ENCODE measurements at places on chromosomes 12 and 14.
A peak's percentile ranks its signal among the peaks of the same experiment; 100 is the strongest.

DNA sequence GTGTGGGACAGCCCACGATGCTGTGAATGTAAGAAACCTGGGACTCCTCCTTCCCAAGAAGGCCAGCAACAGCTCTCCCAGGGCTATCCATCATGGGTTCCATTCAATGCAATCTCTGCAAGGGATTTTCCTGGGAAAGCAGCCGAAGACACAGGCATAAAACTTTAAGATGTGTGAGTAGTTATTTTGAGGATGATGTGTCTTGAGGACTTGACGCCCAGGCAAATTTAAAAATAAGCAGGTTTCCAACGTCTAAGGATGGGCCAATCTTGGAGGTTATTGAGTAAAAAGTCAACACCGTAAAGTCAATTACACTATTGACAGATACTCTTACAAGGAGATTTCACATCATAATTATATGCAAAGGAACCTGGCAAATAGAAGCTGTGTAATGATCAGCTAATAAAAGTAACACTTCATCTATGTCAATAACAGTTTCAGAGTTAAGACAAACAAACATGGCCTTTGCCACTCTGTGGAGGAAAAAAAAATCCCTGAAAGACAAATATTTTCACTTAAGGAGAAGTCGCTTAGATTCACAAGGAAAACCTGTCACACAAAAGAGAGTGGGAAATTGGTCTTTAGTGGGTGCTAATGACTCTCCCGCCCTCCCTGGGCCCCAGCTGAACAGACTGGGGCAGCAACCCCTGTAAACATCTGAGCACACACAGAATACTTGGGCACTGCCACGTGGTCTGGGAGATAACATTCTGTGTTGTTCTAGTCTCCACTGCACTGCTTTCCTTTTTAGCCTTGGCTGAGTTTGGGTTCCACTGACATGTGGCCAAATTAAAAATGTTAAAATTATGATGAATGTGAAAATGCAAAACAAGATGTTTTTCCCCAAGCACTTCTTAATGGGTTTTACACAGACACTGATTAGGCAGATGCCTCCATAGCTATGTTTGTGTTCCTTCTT, 240.9 kb downstream of the FOXN3 start:
- DNase-seq = no peak

DNA sequence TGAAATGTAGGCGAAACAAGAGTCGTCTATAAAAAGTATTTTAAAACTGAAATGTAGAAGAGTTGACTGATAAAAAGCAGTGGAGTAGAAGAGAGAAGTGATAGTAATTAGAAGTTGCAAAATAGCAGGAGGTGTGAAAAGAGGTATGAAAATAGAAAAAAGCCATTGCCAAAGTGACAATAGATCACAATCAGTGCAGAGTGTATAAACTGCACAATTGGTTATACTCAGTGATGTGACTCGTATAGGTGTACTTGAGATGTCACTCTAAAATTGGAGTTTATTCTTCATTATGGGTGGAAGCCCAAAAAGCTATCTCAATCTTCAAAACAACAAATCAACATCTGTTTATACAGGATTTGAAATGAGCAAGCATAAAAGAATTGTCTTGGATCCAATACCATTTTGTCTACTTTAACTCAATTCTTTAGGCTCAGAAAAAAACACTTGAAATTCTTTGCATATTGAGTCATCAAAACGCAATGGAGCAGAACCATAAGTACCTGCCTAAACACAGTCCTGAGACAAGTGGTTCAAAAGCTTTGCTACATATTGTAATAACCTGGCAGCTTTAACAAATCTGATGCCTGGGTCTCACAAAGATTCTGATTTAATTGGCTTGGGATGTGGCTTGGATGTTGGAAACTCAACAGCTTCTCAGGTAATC, 8.8 kb downstream of the IKBIP start:
- no peak for DNase-seq

DNA sequence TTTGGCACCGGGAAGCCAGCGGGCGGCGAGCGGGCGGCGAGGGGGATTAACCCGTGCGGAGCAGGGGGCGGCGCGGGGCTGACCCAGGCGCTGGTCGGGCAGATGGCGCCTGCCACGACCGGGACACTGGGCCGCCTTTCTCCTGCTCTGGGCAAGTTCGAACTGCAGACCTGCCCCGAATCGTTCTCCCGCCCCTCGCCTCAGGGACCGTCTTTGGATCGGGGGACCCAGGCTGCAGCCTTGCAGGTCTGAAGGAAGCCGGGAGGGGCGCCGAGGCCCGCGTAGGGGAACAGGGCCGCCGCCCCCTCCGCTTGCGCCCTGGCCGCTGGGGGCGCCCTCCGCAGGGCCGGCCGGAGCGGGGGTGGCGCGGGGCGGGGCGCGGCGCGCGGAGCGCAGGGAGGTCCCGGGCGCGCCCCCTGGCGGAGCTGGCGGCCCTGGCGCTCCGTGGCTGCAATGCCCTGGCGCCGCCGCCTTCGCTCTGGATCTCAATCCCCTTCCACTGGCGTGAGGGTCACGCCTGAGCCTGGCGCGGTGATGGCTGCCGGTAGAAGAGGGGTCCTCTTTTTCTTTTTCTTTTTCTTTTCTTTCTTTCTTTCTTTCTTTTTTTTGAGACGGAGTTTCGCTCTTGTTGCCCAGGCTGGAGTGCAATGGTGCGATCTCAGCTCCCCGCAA, 449 bp upstream of the LTBP2 start:
- DNase-seq = peak; percentile 83

DNA sequence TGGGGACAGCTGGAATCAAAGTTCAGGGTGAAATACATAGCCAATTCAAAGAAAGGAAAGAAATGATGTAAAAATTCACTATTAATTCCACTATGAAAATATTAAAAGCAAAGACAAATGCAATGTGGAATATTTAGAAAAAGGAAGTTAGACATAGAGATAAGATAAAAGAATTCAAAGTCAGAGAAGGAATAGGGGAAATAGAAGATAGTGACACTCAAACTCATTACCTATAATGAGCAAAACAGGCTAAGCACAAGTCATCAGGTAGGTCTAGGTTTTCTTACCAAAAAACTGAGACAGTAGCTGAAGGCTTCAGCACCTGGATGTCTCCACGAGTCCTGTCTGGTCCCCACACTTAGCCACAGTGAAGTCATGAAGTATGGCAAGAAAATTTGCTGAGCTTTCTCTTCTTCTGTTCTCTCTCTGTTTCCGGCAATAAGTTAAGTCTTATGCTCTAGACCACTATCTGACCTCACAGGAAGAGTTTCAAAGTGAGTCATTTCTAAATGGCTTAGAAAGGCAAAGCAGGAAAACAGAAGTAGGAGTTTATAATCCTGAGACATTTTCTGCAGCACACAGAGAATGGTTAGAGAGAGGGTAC, at the start of gene C3AR1:
C3AR1 (minus strand) TSS at position 369 of the 604 bp plus-strand sequence. CDS start 6,174 bp downstream, outside the sequence.
- DNase-seq = peak; percentile 28

- DNase-seq = no peak
These were observed 138.5 kb downstream of the NDUFA12 start for GRCh38 chr12:94864987-94865386.

DNA sequence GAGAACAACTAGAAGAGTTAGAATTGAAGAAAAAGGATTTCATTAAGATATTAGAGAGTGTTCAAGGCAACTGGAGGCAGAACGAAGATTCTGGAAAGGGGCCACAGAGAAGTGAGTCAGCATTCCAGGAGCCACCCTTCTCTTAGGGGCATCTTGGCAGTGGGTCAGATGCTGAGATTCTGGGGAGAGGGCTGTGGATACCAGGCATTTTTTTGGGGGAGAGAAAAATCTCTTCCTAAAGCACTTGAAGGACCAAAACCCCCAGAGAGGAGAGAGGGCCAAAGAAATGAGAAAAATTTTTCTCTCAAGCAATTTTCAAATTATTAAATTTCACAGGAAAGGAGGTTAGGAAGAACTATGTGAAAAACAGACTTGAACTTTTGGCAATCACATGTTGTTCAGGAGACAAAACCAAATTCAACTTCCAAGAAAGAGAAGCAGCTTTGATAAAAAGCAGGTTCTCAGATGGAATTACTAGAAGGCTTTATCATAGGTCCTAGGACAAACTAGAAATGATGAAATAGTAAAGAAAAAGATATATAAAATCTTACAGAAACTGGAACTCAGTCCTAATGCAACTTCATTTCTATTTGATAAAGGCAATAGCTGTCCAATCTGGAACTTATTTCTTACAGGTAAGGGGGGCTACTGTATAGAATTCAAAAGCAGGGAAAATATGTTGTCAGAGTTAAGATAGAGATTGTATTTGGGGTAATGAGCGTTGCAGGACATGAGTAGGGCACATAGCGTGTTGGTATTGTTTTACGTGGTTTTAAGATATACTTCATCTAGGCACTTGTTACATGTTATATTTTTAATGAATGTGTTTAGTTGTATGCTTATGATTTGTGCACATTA, 1.1 kb upstream of the CLEC2D start:
- DNase-seq = no peak

DNA sequence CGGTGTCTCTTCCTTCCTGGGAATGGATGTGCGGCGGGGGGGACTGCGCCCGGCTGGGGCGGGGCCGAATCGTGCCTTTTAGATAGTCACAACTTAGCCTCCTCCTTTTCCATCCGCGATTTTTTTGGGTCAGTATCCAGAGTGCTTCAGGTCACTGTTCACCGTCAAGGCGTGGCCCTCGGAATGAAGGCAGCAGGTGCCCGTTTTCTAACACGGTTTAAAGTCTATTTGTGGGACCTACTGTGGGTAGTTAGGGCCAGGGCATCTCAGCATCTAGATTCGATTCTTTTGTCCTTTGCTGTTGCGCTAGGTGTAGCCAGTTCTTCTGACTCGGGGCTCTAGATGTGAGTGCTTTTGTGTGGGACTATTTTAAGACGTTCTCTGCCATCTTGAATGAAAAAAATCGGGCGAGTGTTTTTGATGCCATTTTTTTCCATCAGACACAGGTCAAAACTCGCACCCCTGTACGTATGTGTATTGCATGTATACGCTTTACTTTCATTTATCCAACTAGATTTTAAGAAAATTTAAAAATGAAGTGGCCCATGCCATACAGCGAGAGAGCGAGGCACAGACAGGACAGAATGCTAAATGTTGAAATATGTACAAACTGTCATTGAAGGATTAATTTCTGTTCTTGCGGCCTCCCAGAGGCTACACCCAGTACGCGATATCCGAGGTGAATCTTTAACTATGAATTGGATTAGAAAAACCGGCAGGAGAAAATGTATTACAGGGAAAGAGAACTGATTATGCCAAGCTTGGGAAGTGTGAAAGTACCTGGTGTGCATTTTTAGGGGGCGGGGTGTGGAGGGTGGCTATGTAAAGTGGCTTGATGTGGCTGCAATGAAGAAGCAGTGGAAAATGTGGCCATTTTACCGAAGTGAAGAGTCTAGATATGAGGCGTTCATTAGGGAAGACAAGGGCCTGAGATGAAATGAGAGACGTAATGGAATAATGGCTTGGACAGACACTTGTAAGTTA, 835 bp downstream of the VEZT start:
- peak; percentile 46 for DNase-seq

GRCh38 chr12:53355121-53355520, 19.0 kb upstream of the SP7 start:
- no peak for DNase-seq

DNA sequence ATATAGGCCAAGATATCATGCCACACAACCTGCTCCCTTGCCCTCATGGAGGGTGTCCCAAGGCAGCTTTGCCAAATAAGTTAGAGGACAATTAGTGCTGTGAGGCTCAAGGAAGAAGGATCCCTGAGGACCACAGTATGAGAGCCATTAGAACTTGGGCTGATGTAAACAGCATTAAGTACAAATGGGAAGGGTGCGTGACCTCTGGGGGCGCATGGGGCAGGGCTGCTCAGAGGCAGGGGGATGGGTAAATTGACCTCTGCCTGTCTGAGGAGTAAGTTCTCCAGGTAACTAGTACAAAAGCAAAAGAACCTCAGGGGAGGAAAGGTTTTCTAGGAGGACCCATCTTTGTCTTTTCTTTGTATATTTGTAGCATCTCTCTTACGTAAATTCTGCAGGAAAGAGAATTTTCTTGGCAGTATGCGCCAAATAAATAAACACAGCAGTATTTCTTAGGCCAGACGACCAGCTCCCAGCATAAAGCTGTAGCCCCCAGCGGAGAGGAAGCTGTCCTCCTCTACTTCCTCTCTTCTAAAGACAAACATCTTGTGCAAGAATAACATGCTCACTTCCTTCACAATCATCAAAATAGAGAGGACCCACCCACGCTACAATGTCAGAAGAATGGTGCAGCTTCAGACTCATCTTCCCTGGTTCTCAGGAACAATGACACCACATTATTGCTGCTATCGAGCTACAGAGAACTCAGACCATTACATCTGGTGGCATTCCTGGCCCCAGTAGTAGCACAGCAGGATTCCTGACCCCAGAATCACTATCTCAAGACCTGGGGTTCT, 16.4 kb upstream of the VWF start:
- DNase-seq = no peak

DNA sequence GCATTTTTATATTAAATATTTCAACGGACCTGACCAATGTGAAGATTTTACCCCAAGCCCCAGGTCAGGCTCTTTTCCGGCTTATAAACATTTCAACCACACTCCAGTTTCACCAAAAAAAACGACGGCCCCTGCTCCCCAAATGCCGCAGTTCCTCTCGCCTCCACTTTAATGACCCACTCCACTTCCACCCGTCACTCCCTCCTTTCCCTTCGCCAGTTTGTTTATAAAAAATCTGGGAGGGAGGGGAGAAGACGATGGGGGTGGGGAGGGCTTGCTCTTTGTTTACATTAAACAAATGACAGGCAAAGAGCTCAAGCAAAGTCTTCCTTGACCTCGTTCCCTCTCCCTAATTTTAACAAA, 5.4 kb downstream of the SIX6 start:
- no peak for DNase-seq

DNA sequence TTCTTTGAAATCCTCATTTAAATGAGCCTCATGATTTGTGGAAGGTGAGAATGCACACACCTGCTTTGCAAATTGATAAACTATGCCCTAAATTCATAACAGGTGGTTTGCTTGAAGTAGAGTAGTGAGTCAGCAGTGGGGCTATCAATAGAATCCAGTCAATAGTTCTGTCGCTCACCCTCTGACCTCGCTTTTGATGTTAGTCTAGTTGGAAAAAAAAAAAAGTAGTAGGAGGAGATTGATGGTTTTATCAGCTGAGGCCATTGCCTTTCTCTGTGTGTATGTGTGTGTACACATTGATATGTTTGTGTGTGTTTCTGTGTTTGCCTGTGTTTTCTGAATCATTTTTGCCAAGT, 267.3 kb downstream of the SNAPC1 start:
- DNase-seq = no peak

- DNase-seq = no peak
These were observed 776 bp downstream of the RDH5 start for GRCh38 chr12:55720894-55721444.

DNA sequence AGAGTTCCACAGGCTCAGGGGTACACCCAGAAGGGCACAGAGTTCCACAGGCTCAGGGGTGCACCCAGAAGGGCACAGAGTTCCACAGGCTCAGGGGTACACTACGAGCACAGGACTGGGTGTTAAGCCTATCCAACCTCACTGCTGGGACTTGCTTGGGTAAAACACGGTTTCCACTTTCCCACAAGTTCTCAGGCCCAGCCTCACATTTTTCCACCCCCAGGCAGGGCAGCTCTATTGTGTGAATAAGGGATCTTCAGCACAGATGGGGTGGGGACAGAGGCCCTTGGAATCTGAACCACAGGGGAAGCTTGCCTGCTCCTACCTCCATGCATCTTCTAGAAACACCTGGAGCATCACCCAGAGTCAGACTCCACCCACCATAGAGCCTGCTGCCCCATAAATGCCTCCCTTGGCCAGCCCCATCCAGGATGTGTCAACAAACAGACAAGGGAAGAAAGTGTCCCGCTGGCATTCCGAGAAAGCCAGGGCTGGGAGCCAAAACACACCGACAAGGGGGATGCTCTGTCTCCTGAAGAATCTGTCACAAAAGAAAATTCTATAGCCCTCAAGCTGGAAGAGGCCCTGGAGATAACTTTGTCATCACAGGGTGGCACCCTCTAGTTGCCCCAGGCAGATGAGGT, 4.8 kb downstream of the CRACR2A start:
- DNase-seq = no peak
